ENCODE measurements at places on chromosomes 5 and 9.

- DNase-seq: no peak
These were observed 222.6 kb downstream of the PRDM9 start for GRCh38 chr5:23730023-23730422.

DNA sequence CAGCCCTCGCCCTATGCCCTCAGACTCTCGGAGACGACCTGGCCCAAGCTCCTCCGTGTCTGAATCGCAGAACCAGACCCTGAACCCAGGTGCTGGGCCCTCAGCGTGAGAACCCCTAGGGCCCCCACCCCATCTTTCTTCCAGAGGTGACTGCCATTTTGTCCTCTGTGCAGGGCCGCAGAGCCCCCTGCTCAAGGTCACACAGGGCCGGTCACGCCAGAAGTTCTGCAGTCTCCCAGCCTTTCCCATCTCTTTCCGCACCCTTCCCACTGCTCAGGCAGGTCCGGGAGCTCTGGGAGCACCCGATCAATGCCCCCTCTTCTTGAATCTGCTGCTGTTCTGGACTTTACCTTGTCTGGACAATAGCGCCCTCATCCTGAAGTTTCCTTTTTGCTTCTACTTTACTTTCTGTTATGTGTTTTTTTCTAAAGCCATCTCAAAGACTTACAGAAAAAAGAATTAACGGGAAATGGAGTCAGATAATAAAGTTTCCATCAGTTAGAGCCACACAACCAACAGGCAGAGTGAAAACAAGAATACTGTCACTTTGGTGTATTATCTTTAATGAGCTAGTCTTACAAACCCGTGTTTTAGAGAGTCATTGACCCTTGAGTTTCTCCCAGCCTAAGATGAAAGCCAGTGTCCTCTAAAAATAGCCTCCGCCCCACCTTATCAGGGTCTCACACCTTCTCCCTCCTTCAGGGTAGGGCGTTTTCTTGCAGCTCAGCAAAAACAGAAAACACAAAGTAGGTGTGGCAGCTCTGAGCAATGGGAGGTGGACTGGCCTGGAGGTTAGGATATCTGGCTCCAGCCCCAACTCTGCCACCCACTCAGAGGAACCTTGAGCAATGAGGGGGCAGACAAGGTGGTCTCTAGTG lies 1.8 kb downstream of the TMOD1 start:
- DNase-seq: no peak

DNA sequence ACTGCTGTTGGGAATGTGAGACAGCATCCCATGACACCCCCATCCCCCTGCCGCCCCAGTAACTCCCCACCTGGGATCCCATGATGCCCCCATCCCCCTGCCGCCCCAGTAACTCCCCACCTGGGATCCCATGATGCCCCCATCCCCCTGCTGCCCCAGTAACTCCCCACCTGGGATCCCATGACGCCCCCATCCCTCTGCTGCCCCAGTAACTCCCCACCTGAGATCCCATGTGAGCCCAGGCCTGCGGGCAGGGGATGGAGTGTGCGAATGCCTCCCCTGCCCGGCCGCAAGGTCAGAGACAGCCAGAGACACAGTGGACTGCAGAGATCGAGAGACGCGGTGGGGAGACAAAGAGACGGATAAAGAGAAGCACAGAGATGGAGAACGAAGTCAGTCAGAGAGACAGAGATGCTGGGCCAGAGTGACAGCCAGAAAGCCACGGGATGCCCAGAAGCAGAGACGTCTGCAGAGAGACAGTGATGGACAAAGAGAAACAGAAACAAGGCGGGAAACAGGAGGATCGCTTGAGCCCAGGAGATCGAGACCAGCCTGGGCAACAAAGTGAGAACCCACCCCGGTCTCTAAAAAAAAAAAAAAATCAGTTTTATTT lies 992 bp downstream of the SH2D3C start:
- no peak for DNase-seq

- DNase-seq: no peak
These were observed 56.0 kb upstream of the RPS23 start for GRCh38 chr5:82334085-82334692.

DNA sequence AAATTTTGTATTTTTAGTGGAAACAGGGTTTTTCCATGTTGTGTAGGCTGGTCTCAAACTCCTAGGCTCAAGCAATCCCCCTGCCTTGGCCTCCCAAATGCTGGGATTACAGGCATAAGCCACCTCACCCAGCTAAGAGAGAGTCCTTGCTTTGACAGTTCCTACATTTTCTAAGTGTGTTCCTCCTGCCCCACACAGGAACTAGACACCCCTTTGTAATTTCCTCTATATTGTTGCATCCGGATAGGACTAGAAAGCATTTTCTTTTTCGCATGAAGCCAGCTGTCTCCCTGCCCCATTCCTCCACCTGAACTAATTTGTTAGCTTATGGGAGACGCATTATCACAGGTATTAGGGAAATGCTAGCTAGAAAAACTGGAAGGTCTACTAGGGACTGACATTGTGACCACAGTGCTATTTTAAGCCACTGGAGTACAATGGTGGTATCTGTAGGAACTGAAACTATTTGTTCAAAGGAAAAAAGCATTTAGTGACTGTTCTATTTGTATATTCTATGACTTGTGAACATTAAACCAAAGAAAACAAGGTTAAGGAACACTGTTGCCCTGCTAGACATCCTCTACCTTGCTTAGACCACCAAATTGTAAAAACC lies 214.1 kb downstream of the SMARCA2 start:
- no peak for DNase-seq

DNA sequence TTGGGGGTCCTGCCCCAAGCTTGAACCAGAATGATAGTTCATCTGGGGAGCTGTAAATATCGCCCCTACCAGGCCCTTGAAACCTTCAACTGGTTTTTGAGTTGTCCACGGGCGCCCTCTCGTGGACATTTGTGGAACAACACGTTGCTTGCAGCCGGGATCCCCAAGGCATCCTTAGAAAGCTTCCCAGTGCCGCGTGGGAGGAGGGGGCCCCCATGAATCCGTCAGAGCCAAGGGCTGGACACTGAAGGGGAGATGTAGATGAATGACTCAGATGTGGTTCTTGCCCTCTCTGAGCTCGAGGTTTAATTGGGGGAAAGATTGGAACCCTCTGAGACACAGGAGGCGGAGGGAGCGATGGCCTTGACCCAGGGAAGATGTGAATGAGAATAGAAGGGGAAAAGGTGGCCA lies 31.8 kb upstream of the ORM1 start:
- DNase-seq: peak; percentile 82

DNA sequence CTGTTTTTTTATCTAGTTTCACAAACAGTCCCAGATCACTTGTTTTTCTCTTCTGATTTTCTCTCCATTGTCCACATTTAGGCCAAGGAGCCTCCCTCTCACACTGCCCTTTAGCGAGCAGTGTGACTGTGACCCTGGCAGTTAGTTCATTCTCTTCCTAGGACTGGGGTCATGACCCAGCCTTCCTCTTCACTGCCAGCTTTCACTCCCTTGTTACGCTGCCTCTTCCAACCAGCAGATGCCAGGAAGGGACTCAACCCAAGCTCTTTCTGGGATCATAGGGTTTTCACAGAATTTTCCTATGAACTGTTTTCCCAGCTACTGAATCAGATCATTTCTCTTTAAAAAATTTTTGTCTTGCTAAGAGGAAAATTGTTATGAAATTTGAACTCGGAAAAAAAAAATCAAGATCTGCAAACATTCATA lies 70.9 kb downstream of the LMNB1 start:
- no peak for DNase-seq

GRCh38 chr9:13369431-13369830 lies 89.9 kb upstream of the MPDZ start:
- no peak for DNase-seq

DNA sequence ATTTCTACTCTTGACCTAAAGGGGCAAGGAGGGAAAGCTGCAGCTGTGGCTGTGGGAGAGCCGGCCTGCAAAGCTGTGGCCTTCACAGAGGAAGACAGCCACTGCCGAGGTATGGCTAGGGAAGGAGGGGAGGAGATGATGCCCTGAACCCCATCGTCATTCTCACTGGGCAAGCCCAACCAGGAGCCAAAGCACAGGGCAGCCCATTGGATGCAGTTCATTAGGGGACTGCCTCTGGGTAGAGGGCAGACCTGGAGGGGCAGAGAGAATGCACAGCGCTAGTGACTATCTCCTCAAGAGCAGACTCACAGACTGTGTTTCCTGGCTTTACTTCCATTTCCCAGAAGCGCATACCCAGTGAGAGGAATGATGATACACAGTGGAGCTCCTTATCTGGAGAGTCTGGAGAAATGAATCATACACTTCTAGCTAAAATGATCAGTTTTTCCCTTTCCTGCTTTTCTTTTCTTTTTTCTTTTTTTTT lies 47.2 kb upstream of the TTC23L start:
- no peak for DNase-seq

DNA sequence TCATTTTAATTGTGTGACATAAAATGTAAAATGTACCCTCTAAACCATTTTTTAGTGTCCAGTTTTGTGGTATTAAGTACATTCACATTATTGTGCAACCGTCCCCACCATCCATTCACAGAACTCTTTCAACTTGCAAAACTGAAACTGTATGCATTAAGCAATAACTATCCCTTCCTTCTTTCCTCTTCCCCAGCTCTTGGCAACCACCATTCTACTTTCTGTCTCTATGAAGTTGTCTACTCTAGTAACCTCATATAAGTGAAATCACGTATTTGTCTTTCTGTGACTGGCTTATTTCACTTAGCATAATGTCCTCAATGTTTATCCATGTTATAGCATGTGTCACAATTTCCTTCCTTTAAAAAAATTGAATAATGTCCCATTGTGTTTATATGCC lies 142.4 kb downstream of the C9orf152 start:
- DNase-seq: no peak

- no peak for DNase-seq
These were observed 52.4 kb downstream of the FSD1L start for GRCh38 chr9:105500108-105500766.

- no peak for DNase-seq
These were observed 13.1 kb downstream of the PALM2AKAP2 start for GRCh38 chr9:109792951-109793546.

DNA sequence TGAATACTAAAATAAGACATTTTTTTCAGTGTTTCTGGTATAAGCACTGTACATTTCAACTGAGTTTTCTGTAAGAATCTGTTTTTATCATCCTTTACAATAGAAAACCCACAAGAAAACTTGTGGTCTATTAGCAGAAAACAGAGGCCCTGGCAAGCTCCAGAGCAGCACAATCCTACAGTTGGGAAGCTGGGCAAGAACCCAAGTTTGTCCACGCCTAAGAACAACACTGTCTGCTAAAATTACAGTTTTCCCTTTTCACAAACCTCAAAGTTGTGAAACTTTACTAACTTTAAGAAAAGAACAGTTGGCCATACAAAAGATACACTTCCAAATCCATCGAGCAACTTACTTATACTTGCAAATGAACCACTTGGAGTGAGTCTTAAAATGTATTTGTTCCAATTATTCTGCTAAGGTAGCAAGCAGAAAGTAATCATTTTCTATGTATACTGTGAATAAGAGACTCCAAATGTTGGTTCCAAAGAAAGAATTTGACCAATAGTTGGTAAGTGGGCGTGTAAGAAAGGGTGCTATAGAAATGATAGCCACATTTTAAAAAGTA lies 982.0 kb upstream of the ARRDC3 start:
- DNase-seq: no peak

- no peak for DNase-seq
These were observed 125.1 kb downstream of the CMYA5 start for GRCh38 chr5:79814699-79815098.

- no peak for DNase-seq
These were observed 159.8 kb upstream of the LHFPL2 start for GRCh38 chr5:78808380-78808779.

DNA sequence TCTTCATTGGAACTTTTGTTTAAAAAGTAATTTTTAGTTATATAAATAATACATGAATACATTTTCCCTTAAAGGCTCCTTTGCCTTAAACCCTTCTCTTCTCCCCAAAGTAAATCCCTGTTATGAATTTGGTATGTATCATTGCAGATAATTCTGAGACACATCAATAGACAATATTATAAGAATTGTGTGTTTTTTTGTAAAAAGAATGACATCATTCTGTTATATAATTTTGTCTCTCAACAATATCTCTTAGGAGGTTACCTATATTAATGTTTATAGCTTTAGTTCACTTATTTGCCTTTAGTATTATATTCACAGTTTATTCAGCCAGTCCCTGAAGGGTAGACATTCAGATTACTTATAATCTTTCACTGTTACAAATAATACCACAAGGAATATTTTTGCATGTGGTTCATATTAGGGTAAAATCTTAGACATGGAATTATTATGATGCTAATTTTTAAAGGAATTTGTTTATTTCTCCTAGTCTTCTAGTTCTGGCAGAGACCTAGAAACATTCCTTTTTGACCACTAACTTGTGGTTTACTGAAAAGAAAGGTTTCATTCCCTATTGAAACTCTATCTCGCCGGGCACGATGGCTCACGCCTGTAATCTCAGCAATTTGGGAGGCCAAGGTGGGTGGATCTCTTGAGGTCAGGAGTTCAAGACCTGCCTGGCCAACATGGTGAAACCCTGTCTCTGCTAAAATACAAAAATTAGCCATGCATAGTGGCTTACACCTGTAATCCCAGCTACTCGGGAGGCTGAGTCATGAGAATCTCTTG lies 105.6 kb downstream of the KCTD16 start:
- no peak for DNase-seq

DNA sequence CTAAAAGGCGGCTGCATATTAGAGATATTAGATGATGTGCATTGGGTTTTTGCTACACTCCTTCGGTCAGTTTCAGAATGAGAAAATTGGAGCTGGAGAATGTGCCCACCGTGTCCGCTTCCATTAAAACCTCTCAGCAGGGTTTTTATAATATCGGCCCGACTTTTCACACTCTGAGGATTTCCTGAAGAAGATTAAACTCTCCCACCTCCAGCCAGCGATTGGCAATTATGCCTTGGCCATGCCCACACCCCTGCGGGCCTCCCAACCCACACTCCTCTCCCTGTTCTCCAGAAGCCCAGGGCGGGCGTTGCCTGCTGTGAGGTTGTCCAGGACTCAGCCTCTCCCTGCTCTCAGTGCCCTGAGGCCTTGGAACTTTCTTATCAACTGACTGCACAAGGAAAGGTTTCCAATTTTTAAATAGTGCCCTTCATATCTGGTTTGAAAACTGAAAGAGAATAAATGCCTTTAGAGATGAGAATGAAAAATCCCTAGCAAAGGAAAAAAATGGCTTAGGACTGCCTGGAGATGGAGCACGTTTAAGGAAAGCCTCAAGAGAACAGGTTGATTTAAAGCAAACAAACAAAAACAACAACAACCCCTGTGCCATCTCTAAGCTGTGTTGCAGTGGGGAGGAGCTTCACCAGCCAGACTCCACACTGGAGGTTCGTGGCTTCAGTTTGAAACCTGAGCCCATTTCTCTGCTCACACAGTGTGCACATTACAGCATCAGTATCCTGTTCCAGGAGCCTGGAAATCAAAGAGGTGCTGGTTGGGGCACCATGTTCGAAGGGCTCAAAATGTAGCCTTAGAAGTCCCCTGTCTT lies 292.9 kb downstream of the NSG2 start:
- no peak for DNase-seq

- no peak for DNase-seq
These were observed 106.9 kb downstream of the UGCG start for GRCh38 chr9:112003538-112003937.

DNA sequence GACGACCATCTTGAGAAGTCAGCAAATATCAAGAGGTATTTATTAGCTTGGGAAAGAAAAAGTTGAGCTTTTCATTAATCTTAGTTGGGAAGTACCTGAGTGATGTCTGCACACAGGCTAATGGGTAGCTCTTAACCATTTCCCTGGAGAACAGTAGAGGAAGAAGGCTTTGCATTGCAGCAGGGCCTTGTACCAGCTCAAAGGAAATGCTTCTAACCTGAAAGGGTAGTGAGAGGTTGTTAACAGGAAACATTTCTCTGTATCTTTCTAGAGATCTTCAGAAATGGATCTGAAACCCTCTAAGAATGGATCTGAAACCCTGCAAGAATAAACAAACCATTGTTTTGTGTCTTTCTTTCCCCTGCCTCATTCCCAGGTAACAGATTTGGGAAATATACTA lies 393.3 kb downstream of the PLK2 start:
- no peak for DNase-seq

All from activated T-cell treated with anti-CD3 and anti-CD28 coated beads, Interleukin-2, amount 50 U/mL, for 24 hours (primary cell).